Tongue (tissue), 3 donors: ENCODE measurements at places on chromosomes 1 and 21. TPM values are rescaled to one million over a fixed set of nuclear protein-coding genes. Genes with fewer than 3 reads are reported as not detected.

OR14K1 gene
- total RNA-seq, result not detected

RNU1-4 gene
- total RNA-seq, result under 0.01 TPM

SPOCD1 gene
- 0.21 TPM for total RNA-seq

SLC6A17 gene
- under 0.01 TPM for total RNA-seq

PBX1 gene
- total RNA-seq, result 105 TPM

SNRNP40 gene
- 71.8 TPM for total RNA-seq

CLCA1 gene
- total RNA-seq, result not detected

PPIE gene
- 31.2 TPM for total RNA-seq

- no peak for DNase-seq
These were observed 58.7 kb upstream of the ZC3H12A start for GRCh38 chr1:37415611-37416244.

DNA sequence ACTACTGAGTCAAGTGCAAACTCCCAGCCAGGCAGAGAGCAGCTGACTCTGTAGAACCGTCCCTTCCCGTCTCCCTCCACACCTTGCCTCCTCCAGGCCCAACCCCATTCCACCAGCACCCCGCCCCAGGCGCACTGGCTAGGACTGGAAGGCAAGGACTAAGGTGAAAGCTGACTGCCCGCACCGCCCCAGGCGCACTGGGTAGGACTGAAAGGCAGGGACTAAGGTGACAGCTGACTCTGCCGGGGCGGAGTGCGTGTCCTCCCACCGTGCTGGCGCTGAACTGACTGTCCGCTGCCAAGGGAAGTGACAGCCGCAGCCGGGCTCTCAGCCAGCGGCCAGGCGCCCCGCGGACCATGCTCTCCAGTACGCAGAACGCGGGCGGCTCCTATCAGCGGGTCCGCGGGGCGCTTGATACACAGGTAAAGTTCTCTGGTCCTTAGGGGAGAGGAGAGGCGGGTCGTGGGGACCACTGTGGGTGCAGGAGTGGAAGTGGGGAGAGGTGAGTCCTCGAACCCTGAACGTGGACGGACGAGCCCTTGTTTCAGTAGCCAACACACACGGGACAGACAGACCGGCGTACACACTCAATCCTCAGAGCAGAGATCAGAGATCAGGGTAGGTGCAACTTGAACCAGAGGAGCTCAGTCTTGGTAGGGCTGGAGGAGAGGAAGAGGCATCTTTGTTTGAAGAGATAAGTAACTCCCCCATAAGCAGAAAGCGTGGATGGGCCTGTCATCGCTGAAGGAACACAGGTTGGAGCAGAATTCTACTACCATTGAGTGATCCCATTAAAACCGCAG, 58.0 kb downstream of the RBM11 start:
- peak; percentile 67 for DNase-seq

- DNase-seq, result no peak
These were observed 131.9 kb upstream of the CSF3R start for GRCh38 chr1:36614571-36614970.

DNA sequence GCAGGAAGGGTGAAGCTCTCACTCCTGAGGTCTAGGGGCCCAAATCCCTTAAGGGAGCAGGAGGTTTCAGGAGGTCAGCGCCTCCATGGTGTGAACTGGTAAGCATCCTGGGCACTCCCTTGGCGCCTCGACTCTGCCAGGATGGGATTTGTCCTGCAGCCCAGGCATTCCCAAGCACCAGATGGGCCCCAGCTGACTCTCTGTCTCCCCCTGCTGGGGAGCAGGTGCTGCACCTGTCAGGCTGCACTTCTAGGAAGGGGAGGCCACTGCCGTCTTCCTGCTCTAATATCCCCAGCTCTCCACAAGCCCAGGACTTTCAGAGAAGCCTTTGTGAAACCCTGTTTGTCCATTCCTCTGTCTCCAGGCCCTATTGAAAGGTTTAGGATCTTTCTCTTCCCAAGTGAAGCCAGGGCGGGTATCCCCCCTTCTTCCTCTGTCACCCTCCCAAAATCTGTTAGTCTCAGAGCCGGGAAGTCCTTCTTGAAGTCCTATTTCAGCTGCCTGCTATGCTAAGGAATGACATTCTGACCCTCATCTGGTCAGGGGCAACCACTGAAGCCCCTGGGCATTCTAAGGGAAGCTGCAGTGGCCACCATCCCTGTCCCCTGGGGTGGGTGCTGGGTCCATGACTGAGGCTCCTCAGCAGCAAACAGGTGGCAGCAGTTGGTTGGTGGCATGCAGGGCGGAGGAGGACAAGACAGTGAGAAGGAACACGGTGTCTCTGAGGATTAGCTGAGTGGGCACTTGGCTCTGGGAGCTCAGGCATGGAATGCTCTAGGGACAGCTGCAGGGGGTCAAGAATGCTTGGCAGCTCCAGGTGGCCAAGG, 3.2 kb downstream of the MYBPH start:
- peak; percentile 91 for DNase-seq

- DNase-seq, result no peak
These were observed 400.7 kb downstream of the PLA2G4A start for GRCh38 chr1:187229496-187229895.

- DNase-seq, result no peak
These were observed 38.7 kb downstream of the CHAF1B start for GRCh38 chr21:36423771-36424433.

DNA sequence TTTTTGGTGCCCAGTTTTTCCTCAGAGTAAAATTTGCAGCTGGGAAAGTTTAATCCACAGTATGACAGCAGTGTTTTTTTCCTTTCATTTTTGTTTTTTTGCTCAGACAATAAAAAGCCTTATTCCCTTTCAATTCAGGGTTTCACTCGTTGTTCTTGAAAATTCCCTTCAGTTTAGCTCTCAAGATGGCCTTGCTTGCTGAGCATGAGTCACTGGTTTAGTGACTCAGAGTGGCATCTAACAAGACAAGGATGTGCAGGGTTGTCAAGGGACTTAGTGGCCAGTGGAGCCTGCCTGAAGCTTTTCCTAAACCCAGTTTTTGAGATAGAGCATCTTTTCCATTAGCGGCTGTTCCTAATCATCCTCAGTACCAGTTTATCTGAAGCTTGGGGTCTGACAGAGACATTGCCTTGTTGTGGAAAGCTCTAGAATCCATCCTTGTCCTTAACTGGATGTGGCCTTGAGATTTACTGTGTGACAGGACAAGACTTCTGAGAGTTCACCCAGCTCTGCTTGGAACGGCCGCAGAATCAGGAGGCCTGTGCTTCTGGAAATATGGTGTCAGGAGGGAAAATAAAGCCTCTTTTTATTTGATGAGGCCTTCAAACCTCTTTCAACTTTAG, 48.4 kb upstream of the DNAJC6 start:
- DNase-seq, result no peak

GRCh38 chr1:160547422-160547821, 24.4 kb upstream of the SLAMF6 start:
- DNase-seq, result no peak

- DNase-seq, result no peak
These were observed 783.4 kb upstream of the BRINP3 start for GRCh38 chr1:191261111-191261510.
